ENCODE measurements at places on chromosomes 13 and 19.

DNA sequence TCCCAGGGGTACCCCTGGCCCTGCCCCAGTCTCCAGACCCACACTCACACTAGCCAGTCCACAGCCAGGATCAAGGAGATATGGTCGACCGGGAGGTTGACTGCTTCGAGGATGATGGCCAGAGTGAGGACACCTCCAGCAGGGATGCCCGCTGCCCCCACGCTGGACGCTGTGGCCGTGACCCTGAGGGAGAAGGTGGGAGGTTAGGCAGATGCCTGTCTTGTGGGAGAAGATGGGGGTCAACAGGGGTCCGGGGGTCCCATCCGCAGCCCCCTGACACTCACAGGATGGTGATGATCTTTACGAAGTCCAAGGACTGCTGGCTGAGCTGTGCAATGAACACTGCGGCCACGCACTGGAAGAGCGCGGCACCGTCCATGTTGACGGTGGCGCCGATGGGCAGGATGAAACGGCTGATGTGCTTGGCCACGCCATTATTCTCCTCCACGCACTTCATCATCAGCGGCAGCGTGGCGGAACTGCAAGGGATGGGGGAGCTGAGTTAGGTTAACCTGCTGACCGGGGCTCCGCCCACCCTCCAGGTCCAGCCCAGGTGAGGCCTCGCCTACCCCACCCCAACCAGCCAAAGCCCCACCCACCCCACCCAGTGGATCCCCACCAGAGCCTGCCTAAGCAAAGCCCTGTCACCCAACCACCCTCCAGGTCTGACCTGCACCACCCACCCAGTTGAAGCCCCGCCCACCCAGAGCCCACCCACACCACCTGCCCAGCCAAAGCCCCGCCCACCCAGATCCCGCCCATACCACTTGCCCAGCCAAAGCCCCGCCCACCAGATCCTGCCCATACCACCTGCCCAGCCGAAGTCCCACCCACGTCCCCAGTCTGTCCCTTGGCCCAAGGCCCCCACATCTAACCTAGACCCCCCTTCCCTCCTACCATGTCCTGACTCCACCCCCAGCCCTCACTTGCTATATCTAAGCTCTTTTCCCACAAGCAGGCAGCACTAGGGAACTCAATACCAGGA, 11.2 kb downstream of the SLC1A5 start:
- DNase-seq: no peak

GRCh38 chr19:56834564-56835375, 5.8 kb downstream of the PEG3 start:
- no peak for DNase-seq

DNA sequence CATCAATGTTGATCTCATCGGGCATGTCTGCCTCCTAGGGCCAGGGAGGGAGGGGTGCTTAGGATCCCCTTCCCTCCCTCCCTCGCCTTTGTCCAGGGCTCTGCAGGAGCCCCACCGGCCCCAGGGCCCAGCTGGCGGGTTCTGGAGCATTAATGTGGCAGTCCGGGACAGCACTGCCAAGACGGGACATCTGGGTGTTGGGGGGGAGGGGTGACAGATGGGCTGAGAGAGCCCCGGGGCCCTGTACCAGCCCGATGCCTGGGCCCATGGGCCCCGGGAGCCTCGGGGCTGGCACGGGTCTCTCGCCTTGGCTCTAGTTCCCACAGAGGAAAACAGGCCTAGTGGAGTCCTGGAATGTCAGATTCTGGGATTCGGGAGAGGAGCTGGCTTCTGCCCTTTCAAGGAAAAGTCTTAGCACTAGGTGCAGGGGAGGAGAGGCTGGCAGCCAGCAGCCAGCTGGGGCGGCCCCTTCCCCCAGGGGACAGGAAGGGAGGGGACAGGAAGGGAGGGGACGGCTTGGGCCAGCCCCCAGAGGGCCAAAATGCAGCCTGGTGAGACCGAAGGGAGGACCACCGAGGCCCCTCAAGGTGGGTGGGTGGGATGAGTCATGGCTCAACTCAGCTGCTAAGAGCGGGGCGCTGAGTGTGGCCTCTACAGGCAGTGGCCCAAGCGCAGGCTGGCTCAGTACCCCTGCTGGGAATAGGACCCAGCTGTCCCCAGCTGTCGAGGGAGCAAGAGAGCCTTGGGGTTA, 3.1 kb downstream of the PPP1R14A start:
- DNase-seq: no peak

- DNase-seq: no peak
These were observed 888 bp downstream of the GPR18 start for GRCh38 chr13:99257291-99257690.

- peak; percentile 16 for DNase-seq
These were observed 5.4 kb downstream of the SMAD9 start for GRCh38 chr13:36914648-36915047.

DNA sequence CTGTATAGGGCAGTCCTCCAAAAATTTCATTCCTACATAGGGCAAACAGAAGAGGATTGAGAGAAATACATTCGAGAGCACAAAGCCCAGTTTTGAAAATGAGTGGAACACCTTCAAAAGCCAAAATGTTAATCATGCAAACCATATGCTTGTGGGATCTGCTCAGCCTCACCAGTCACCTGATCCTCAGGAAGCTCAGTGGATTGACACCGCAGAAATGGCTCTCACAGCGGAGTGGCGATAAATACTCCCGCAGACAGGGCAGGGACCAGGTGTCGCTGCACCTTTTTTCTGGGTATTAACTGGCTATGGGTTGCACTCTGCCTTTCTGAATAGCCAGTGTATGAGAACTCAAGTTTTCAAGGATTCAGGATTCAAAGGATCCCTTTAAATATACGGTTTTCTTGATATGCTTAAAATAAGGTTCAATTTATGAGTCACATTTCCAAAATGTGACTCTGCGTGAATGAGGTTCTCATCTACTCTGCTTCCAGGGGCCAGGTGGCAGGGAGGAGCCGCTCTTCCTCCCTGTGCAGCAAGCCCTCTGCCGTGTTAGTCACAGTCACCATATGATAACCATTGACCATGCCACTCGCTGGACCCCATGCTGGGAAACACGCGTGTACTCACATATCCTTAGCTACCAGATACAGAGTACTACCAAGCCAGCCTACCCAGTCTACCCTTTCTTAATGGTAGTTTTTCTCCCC, 18.3 kb upstream of the DHRS12 start:
- DNase-seq: peak; percentile 61

DNA sequence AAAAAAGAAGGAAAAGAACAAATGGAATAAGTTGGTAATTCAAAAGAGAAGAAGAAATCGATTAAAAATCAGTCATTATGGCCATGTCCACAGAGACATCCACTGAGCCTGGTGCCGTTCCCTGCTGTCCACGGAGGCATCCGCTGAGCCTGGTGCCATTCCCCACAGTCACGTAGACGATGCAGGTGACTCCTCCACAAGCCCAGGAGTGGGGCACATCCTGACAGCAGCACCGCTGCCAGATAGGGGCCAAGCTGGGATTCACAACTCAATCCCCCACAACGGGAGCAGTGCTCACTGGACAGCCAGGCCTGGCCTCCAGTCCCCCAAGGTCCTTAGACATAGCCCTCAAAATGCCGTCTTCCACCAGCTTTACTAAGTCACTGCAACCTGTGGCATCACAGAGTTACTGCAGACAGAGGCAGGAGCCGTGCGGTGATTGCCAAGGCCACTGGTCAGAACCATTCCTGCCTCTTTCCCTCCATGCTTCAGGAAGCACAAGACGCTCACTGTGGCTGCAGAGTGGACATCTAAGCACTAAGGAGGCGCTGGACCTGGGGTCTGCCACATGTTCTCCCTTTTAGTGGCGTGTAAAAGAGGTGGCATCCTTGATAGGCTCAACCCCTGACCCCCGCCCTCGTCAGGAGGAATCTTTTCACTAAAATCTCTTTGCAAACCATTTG, 131.5 kb upstream of the SPACA7 start:
- no peak for DNase-seq

DNA sequence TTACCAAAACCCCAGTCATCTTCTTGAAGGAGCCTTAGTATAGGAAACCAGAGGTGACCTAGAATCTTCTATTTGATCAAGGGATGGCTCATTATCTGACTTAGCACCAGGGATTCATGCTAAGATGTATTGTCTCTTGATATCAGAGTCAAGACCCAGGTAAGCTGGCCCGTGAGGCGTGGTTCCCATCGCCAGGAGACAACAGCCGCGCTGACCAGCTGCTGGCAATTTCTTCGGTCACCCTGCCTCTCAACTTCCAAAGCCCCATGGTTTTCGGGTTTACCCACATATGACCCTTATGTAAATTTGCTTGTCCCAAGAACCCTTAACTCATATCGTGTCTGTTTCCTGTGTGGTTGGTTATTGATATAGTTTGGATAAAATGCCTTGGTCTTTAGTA, 77.7 kb upstream of the VSTM2B start:
- DNase-seq: no peak

DNA sequence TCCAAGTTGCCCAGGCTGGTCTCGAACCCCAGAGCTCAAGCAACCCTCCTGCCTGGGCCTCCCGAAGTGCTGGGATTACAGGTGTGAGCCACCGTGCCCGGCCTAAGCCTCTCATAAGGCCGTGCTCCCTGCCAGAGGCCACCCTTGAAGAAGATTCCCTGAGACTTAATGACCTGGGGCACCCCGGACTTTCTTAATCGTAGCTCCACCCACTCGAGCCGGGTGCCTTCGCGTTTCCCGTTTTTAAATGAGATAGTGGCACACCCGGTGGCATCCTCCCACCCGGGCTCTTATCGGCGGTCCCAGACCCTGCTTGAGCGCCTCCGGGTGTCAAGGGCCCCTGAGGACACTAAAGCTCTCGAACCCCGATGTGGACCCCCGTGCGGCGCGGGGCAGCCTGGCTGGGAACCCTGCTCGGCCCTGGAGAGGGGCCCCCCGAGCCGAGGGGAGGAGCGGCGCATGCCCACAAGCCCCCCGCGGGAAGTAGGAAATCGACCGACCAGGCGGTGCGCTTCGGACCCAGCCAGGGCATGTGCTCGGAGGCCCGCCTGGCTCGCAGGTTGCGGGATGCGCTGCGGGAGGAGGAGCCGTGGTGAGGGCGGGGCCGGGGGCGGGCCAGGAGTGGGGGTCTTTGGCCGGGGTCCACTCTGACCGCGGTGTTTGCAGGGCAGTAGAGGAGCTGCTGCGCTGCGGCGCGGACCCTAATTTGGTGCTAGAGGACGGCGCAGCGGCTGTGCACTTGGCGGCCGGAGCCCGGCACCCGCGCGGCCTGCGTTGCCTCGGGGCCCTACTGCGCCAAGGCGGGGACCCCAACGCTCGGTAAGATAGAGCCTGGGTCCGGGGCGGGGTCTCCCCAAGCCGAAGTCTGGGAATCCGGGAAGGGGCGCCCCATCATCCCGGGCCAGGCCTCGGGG, at the start of gene ANKLE1:
Gene ANKLE1, plus strand, starts transcription at position 511 of the 914 bp plus-strand sequence. Its CDS starts 20 bp downstream, at position 531.
- DNase-seq: peak; percentile 51

DNA sequence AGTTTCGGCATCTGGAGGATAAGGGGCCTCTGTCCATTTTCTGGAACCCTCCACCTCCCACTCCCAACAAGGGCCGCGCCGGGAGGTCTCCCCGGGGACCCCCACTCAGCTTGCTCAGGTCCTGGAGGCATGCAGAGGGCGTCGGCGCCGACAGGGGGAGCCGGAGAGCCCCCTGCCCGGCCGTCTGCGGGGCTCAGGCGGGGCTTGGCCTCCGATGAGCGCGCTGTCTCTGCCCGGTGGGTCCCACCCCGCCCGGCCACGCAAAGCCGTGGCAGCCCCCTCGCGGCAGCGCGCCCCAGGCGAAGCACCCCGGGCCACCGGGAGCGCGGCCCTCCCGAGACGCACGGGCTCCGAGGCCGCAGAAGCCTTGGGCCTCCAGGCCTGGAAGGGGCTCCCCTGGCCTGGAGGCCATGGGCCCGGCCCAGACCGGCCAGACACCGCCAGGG, 149.7 kb upstream of the ZNF536 start:
- no peak for DNase-seq

DNA sequence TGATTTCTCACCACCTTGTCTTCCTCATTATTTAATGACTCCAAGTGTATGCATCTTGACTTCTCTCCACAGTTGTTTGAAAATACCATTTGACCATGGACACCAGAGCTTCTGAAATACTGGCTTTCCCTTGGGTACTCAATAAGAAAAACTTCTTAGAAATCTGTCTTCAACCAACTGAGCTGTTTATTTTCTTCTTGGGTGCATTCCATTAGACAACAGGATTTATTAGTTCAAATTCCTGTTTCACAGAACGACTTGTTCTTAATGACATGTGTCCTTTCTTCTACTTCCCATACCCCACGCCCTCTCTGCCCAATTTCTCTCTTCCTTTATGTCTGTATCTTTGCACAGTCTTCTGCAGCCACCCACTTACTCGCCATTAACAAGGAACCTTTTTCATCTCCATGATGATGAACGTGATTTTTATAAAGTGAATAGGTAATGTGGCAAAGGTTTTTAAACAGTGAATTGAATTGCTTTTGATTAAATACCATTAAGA, 11.3 kb upstream of the ITM2B start:
- DNase-seq: no peak

- DNase-seq: peak; percentile 40
These were observed 476.6 kb downstream of the IRS2 start for GRCh38 chr13:109309625-109310363.

DNA sequence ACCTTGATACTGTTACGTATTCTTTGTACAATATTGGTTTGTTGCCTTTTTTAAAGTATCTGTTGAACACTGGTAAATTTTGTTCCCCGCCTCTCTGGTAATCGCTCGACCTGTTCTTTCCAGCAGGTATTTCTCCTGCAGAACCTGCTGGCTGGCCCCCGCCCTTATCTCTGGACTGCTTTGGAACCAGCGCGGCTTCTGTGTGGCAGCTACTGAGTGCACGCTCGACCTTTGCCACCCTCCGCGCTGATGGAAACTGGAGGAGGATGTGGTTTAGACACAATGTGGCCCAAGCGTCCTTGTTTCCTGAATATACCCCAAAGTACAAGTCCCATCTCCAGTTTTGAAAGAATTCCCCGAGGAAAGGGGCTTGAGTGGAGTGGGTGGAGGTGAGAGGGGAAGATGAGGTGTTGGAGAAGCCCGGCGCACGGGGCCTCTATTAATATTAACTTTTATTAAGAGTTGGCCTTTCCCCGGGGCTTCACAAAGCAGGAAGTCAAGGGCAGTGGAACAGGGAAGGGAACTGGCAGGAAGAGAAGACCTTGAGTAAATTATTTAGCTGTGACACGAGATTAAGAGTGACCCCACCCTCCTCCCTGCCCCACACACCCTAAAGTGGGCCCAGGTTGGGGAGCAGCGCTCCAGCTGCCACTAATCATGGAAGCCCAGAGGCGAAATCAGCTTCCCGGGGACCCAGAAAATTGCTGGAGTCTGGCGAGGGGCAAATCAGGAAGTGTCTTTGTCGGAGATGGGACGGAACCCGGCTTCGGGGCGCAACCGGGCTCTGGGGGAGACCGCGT, 16.0 kb downstream of the CDX2 start:
- DNase-seq: no peak

All from NCI-H69 (cell line).